CMK (cell line): ENCODE measurements at places on chromosomes 3 and 15.

GRCh38 chr3:114351123-114351821, 57.4 kb downstream of the TIGIT start:
- DNase-seq: no peak

- DNase-seq: no peak
Measured at GRCh38 chr3:46549408-46549904, 16.6 kb downstream of the LRRC2 start.

GRCh38 chr15:33960549-33960935, 7.8 kb upstream of the CHRM5 start:
- no peak for DNase-seq

GRCh38 chr3:122621112-122621511, 43.7 kb downstream of the PARP15 start:
- no peak for DNase-seq

GRCh38 chr3:183202004-183202722, 39.6 kb upstream of the LAMP3 start:
- DNase-seq: no peak

DNA sequence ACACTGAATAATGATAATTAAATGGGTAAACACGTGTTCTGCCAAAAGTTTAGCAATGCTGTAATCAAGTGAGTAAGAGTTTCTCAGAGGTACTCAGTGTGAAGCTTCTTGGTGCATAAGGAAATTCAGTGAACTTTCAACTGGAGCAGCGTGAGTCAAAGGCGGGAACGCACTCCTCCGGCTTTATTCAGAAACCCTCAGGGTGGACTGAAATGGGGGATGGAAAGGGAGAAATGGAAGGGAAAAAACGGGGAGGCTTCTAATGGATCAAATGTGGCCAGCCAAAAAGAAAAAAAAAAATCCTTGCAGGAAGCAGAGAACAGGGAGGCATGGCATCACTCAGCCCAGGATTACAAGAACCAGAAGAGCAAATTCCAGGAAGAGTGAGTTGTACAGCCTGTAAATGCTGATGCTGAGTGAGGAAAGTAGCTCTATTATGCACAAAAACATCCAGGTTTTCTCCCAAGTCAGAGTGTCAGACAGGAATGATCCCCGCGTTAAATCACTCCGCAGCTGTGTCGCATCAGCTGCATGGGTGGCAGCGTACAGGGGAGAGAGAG, 85.3 kb downstream of the ASB7 start:
- DNase-seq: no peak

GRCh38 chr3:145333931-145334330, 827.1 kb downstream of the PLOD2 start:
- DNase-seq: no peak

DNA sequence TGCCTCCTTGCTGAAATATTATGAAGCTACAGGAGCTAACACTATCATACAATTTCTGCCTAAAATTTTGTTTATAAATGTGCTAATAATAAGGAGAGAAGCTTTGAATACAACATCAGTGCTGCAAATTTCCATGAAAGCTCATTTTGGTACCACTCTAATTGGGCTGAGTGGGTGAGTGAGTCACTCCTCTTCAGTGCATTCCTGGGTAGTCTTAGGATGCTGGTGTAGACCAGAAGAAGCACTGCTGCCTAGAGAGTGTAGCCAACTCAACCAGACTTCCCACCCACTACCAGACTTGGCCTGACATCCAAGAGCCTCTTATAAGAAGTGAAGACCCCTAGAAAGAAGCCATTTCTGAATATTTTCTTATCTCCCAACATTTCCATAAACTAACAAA, 32.5 kb upstream of the CCDC54 start:
- DNase-seq: no peak

DNA sequence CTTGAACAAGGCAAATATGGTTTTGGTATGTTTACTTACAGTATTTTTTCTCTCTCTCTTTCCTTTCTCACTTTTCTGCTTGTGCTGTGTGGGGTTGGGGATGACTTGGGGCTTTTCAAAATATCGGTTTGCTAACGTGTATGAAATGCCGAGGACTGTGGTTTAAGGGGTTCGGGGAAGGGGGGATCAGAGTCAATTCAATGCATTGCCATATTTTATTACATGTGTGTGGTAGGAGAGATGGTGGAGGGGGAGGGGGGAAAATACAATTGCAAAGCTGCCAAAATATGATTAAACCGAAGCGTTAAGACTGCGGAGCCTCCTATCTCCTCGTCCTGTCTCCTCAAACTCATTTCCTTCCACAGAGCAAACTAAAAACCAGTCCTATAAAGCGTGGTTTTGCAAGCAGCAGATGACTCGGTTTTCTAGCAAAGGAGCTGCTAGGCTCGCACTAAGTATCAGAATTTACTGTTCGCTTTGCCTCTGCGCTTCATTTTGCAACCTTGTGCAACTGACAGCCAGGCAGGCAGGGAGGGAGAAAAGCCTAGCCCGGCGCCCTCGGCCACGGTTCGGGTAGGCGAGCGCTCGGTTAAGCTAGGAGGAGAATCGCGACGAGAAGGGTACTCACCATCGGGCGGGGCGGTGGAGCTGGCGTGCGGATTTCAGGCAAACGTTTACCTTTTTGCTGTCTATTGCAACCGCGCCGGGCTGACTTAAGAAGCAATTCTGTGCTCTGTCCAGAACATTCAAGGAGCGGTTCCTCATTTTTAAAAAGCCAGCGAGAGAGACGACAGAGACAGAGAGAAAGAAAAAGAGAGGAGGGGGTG, 4.0 kb upstream of the NR2F2 start:
- DNase-seq: no peak

DNA sequence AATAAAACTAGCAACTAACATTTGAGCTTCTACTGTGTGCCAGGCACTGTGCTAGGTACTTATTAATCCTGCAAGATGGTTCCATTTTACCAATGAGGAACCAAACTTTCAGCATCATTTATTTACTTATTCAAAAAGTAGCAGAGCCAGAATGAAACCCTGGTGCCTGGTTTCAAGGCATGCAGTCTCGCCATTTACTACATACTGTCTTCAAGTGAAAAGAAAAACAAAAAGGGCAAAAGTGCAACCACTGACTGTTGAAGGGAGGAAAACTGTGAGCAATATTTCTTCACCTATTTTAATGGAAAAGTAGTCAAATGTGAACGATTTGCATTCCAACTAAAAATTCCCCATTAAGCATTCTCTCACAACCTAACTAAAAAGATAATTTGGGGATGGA, 8.7 kb downstream of the DCUN1D1 start:
- no peak for DNase-seq

DNA sequence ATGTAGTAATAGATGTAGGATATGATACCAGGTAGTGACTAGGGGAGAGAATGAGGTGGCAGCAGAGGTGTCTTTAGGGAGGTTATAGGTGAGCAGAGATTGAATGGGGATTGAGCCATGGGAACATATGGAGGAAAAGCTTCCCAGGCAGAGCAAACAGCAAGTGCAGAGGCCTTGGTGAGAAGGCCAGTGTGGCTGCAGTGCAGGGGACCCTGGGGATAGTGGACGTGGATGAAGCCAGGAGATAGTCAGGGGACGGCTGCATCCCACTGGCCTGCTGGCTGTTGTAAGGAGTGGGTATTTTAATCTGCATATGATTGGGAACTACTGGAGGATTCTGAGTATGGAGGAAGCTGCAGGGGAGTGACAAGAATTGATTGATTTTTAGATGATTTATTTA, 62.7 kb upstream of the TRAK1 start:
- no peak for DNase-seq

DNA sequence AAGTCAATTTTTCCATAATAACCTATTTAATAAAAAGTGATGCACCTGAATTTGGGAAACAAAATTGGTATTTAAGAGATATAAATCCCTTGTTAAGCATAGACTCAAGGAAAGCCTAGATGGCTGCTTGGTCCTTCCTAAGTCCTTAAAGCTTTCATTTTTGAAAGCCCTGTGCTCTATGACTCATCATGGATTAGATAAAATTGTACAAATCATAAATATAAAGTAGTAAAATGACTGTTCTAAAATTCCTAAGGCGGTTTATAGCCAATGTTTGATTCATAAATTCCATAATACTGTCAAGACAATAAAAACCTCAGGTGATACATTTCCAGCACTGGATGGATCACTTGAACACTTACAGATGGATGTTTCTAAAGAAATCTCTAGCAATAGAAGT, 730.8 kb upstream of the EPHA6 start:
- no peak for DNase-seq

DNA sequence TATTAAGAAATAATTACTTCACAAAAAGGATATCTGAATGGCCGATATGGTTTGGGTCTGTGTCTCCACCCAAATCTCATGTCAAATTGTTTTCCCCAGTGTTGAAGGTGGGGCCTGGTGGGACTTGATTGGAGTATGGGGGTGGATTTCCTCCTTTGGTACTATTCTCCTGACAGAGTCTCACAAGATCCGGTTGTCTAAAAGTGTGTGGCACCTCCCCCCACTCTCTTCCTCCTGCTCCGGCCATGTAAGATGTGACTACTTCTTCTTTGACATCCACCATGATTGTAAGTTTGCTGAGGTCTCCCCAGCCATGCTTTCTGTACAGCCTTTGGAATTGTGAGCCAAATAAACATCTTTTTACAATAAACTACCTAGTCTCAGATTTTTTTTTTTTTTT, 34.5 kb downstream of the ZBTB11 start:
- DNase-seq: peak; percentile 71

GRCh38 chr3:141878817-141879216, 2.4 kb downstream of the ATP1B3 start:
- no peak for DNase-seq

- DNase-seq: peak; percentile 55
Measured at GRCh38 chr3:134606033-134607025, 44.5 kb downstream of the KY start.
